Urothelium cell line (cell line): ENCODE measurements at places on chromosomes 6 and 20.

- DNase-seq: no peak
Measured at GRCh38 chr6:113392551-113393055, 464.5 kb upstream of the MARCKS start.

DNA sequence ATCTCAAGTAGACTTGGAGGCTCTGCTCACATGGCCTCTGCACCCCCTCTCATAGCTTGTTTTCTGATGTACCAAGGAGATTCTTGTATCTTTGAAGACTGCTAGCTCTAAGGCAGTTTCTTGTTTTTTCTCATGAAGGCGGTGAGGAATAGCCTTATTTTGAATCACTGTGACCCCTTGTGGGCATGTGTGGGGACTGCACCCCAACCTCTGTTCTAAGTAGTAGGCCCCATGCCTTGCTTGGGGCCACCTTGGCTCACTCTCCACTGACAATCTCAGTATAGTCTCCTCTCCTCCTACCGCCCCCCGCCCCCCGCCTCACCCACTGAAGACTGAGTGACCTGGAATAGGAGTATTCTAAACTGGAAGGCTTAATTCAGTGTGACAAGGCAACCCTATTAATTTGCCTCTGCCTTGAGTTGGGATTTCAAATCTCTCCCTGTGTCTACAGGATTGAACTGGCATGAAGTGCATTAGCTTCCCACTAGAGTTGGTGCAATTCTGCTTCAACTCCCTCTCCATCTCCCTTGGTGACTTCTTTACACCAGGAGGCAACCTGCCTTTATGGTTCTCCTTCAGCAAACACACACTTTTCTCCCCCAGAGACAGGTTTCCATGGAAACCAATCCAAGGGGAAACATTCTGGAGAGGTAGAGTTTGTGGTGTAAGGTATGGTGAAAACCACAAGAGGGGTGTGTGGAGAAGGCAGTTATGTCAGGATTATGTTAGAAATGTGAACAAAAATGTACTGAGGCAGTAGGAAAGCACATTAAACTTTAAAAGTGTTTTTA, 75.4 kb upstream of the ECI2 start:
- DNase-seq: peak; percentile 48

DNA sequence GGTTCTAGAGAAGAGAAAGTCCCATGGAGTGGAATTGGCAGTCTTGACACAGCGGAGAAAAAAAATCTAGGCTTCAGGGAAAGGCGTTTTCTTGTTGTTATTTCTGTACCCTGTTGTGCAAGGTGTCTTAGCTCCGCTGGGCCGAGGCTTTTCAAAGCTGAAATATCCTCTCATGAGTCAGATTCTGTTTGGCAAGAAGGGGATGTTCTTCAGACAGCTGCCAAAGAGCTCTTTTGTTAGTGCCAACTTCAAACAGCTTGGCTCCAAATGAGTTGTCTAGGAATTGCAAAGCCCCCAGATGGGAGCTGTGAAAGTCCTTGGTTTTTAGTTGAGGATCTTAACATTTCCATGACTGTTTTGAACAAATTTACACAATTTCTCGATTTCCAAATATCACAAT, 45.6 kb downstream of the LRRN4 start:
- peak; percentile 16 for DNase-seq

GRCh38 chr20:54626126-54626525, 150.7 kb downstream of the DOK5 start:
- DNase-seq: no peak

DNA sequence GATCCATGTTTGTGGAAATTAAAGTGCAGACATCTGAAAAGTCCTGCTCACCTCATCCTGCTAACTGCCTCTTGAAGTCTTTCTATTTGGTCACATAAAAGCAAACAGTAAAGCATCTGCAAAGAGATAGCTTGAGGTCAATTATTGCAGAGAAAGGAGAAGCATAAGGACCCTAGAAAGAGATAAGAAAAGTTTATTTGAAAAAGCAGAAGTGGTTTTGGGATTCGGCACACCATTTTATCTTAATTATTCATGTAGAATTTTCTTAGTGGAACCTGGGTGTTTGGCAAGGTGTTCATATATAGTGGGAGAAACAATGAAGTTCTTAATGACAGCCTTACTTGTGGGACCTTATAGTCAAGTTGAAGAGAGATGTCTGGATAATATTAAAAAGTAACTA, 280.8 kb downstream of the CENPW start:
- DNase-seq: no peak

DNA sequence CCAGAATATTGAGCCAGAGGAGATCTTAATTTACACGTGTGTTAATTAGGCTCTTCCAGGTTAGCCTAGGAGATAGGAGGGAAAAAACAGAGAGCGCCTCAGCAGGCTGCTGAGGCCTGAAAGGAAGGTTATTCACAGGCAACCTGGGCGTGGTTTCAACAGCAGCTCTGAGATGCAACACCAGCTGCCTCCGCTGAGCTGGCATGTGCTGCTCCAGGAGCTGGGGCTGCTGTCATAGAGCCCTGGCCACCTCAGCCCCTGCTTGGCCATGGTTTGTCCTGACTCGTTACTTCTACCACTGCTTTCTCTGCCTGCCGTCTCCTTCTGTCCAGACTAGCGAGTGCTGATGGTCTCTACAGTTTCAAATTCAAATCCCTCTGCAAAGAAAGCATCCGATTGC, 32.4 kb upstream of the RPP40 start:
- DNase-seq: peak; percentile 36

DNA sequence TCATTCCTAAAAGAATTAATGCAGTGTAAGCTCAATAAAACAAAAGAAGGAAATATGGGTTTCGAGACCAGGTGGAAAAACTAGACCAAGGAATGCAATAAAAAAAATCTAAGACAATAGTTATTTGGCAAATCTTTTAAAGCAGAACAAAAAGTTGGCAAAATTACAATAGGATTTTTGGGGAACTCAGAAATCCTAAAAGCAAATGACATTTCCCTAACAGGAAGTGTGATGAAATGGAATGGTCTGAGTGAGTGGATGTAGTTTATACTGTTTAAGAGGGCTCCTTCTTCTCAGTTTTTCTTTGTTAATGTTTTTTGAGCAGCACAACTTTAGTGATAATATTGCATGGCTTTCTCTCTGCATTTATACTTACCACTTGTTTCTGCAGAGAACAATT, 190.0 kb downstream of the PLCB4 start:
- no peak for DNase-seq

- DNase-seq: no peak
Measured at GRCh38 chr6:14849185-14849584, 396.7 kb upstream of the JARID2 start.

- no peak for DNase-seq
Measured at GRCh38 chr20:52751571-52751970, 220.6 kb upstream of the TSHZ2 start.

GRCh38 chr20:44203161-44203560, 7.4 kb downstream of the OSER1 start:
- no peak for DNase-seq

- no peak for DNase-seq
Measured at GRCh38 chr6:39608652-39609345, 116.4 kb downstream of the KIF6 start.

DNA sequence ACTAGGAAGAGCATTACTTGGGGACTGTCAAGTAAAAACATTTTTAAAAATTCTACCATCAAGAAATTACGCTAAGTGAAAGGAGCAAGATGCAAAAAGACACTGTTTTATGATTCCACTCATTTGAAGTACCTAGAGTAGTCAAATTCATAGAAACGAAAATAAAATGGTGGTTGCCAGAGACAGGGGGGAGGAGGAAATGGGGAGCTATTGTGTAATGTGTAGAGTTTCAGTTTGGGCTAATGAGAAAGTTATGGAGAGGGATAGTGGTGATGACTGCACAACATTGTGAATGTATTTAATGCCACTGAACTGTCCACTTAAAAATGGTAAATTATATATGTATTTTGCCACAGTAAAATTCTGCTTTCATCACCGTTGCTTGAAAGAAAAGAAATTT, 83.8 kb downstream of the UST start:
- no peak for DNase-seq

DNA sequence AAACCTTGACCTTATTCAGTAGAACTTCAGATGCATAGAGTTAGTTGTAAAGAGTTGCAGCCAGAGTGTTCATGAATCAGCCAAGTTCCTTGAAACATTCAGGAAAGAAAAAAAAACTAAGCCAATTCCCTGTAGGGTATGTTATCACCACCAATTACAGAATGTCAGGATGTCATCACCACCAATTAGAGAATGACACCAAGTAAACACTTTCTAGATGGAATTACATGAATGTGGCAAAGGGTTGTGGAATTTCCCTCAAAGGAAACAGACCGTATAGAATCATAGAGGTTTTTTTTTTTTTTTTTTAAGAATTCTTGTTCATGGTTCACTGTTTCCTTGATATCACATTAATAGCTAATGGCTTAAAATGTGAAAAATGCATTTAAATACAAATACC, 472.1 kb upstream of the RNF217 start:
- DNase-seq: no peak

DNA sequence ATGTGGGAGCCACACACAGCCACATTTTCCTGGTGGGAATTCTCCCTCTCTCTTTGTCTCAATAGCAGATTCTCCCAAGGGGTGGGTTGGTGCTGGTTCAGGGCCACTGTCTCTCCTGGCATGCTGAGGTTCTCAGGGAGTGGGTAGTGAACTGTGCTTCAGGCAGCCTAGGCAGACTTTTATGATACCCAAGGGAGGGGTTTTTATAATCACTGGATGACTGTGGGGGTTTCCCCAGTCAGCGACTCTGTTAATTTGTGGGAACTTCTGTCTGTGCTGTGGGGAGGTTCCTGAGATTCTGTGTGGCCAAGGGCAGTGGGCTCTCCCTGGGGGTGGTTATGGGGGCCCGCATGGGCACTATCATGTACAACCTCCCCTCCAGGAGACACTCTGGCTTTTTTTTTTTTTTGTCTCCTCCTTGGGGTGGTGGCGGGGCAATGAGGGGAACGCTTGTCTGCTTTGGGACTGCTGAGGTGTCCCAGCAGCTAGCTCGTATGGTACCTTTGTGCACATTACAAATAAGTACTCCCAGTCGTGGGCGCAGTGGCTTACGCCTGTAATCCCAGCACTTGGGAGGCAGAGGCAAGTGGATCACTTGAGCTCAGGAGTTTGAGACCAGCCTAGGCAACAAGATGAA, 10.0 kb downstream of the PTK7 start:
- DNase-seq: no peak

GRCh38 chr20:41029150-41029901, 704 bp downstream of the TOP1 start:
- DNase-seq: peak; percentile 62

DNA sequence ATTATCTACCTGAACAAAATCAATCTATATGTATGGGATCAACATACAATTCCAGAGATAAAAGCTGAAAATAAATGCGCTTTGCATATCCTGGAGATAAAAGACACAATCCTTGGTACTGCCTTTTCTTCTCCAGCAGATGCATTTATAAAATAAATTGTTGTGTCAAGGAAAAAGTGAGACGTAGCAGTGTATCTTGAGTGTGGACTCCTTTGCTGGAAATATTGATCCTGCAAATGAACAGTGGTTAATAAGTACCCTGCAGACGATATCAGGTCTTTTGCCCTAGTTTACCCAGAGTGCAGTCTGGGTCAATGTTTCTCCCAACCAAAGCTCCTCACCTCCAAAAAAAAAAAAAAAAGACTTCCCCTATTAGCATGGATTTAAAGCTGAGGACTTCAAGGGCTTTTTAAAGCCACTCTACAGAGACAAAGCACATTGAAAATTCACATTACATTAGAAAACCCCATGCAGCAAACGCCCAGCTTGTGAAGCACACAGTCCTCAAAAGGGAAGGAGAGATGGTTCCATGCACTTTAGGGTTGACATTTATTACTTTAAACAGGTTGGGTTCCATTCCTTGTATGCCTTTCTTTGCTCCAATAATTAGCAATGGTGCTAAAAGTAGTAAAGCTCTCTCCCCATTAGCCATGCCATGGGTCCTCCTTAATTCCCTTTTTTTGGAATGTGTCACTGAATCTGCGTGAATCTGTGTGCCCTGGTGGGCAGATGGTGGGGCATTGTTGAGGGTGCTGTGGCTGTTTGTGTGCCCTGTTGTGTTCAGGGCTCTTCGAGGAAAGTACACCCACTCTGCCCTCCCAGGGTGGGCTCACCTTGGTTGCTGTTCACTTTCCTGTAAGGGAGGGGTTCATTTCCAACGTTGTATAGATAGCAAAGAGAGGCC, 21.1 kb downstream of the FOXA2 start:
- DNase-seq: no peak

DNA sequence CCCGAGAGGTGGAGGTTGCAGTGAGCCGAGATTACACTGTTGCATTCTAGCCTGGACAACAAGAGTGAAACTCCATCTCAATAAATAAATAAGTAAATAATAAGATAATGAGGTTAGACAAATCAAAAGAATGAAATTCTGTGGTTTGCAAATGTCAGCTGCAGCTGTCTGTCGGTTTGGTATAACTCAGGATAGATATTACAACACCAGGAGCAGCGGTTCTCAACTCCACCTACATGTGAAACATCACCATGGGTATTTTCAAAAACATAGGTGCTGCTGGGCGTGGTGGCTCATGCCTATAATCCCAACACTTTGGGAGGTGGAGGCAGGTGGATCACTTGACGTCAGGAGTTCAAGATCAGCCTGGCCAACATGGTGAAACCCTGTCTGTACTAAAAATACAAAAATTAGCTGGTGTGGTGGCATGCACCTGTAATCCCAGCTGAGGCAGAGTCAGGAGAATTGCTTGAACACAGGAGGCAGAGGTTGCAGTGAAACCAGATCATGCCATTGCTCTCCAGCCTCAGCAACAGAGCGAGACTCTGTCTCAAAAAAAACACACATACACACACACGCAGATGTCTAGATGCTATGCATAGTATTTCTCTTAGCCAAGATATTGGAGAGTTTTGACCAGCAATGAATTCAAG, 126.1 kb upstream of the LAMP5 start:
- DNase-seq: no peak

DNA sequence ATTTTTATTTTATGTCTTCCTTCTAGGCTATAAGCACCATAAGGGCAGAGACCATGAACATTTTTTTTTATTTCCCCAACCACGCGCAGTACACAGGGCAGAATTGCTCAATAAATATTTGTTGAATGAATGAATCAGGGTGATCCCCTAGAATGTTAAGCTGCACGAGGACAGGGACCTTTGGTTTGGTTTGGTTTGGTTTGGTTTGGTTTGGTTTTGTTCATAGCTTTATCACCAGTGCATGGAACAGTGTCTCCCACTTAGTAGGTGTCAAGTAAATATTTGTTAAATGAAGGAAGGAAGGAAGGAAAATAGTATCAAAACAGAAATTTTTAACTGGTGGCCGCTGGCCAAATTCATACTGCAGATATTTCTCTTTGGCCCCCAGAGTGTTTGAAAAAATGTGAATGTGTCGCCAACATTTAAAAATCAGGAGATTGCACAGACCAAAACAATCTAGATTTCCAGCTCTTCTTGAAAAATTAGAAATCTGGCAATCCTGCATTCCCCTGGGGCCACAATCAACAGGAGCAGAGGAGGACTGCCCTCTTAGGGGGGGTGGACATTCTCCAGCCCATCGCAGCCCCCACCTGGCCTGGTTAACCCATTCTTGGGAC, 205.3 kb downstream of the EYA2 start:
- no peak for DNase-seq

GRCh38 chr6:21157186-21157929, 436.2 kb upstream of the SOX4 start:
- no peak for DNase-seq
